ENCODE measurements at places on chromosomes 4 and X. TPM values are rescaled to one million over a fixed set of nuclear protein-coding genes. Genes with fewer than 3 reads are reported as not detected.

DNA sequence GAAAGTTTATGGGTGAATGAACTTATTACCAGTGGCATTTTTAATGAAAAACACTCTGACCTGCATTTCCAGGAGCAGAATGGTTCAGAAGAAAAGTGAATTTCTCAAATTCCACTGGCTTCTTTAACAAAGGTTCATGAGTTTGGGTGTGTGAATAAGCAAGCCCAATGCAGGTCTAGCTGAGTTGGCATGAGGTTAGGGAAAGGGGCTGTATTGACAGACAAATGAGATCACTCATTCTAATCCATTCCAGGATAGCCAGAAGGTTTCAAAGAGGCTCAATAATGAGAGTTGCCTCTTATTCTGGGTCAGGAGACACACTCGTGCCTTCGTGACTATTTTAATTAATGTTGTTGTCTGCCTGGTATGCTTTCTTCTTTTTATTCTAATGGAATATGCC lies 43.7 kb upstream of the NPY2R start:
- H3K27ac ChIP-seq: no peak overlapping the region
- DNase-seq: no peak
- H3K4me3 ChIP-seq: no peak overlapping the region
- no peaks in the 10 kb centered on the region for H3K4me1 ChIP-seq
- H3K27me3 ChIP-seq: no peaks in the 10 kb centered on the region

Gene SERTM2
- not detected for total RNA-seq

Gene ATP1B4
- not detected for total RNA-seq

- H3K4me3 ChIP-seq: no peak overlapping the region
- no peak overlapping the region for H3K27ac ChIP-seq
- H3K36me3 ChIP-seq: peaks cover 3% of the 10 kb centered on the region
- H3K4me1 ChIP-seq: peaks cover 15% of the 10 kb centered on the region
Measured at GRCh38 chr4:788636-789297, 37.2 kb downstream of the CPLX1 start.

- peaks cover 18% of the 10 kb centered on the region for H3K4me1 ChIP-seq
- peaks cover 8% of the 10 kb centered on the region for H3K27me3 ChIP-seq
- no peak overlapping the region for H3K27ac ChIP-seq
Measured at GRCh38 chrX:20320461-20321159, 53.9 kb upstream of the RPS6KA3 start.

GRCh38 chrX:49202022-49202421 lies 2.0 kb upstream of the SYP start:
- H3K4me3 ChIP-seq: no peak overlapping the region
- peaks cover 17% of the 10 kb centered on the region for H3K4me1 ChIP-seq
- no peak for DNase-seq
- H3K36me3 ChIP-seq: no peaks in the 10 kb centered on the region
- no peak overlapping the region for H3K27ac ChIP-seq
- no peaks in the 10 kb centered on the region for H3K27me3 ChIP-seq

GRCh38 chr4:123350191-123350544 lies 46.4 kb upstream of the SPRY1 start:
- no peak for DNase-seq
- no peak overlapping the region for H3K27ac ChIP-seq
- no peak overlapping the region for H3K4me3 ChIP-seq
- H3K36me3 ChIP-seq: no peaks in the 10 kb centered on the region

Gene POU3F4
- total RNA-seq: not detected

Gene TSC22D3
- total RNA-seq: 17.4 TPM

- no peak overlapping the region for H3K27ac ChIP-seq
- DNase-seq: no peak
- H3K4me3 ChIP-seq: no peak overlapping the region
- H3K4me1 ChIP-seq: peaks cover 4% of the 10 kb centered on the region
- H3K27me3 ChIP-seq: no peaks in the 10 kb centered on the region
Measured at GRCh38 chr4:148173397-148174017, 268.7 kb downstream of the NR3C2 start.

Gene NHSL2
- 0.07 TPM for total RNA-seq

Gene ZNF157
- total RNA-seq: 0.40 TPM

GRCh38 chrX:66018585-66019309 lies 21.1 kb downstream of the VSIG4 start:
- peaks cover 63% of the 10 kb centered on the region for H3K4me1 ChIP-seq
- peak overlapping the region; percentile 42 for H3K4me3 ChIP-seq
- peak overlapping the region; percentile 47 for H3K27ac ChIP-seq
- peaks cover 11% of the 10 kb centered on the region for H3K36me3 ChIP-seq

All from activated CD4-positive, alpha-beta T cell treated with anti-CD3 and anti-CD28 coated beads, Interleukin-2, amount 10 ng/mL, durations not matched to agents 24 days and 14 days (primary cell).